ENCODE measurements at places on chromosomes 1 and 21.

GRCh38 chr1:205636732-205637131 lies 4.9 kb upstream of the ELK4 start:
- no peaks in the 10 kb centered on the region for H3K36me3 ChIP-seq
- H3K27ac ChIP-seq = no peak overlapping the region
- no peak overlapping the region for H3K4me3 ChIP-seq
- H3K4me1 ChIP-seq = peaks cover 8% of the 10 kb centered on the region

DNA sequence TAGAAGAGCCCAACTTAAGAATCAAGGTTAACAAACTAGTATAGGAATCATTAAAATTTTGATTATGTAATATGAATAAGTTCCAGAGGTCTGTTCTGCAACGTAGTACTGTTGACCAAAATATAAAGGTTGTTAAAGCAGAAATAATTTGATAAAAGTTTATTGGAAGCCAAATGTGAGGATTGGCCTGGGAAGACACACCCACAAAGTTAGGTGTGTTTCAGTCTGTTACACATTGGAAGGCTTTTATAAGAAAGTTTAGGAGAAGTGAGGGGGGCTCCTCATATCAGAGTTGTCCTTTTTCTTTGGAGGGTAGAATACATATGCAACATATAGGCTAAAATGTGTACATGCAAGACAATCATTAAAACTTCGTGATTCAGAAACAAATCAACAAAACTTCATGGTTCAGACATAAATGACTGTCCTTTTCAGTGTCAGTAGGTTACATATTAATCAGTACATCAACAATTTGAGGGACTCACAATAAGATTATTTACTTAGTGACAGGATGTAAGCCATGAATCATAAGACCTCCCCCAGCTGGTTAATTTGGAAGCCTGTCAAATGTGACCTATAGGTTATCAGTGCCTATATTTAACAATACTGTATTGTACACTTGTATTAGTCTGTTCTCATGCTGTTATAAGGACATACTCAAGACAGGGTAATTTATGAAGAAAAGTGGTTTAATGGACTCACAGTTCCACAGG lies 245.0 kb upstream of the B3GALT2 start:
- no peaks in the 10 kb centered on the region for H3K27me3 ChIP-seq
- H3K36me3 ChIP-seq = no peaks in the 10 kb centered on the region
- DNase-seq = no peak

DNA sequence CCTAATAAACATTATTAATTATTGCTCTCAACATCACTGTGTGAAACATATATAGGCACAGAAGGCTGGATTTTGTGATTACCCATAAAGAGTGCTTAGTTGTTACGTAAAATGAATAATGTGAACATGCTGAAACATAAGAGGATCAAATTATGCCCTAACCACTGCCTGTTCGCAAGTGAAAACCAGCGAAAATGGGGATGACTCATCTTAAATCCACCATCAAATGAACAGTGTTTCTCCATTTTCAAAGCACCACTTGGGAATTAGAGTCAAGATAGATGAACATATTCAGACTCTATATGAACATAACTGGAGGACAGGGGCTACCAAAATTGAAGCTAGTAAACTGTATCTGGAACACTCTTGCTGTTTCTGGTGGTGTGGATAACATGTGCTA lies 386.2 kb downstream of the HHIPL2 start:
- H3K27me3 ChIP-seq = no peaks in the 10 kb centered on the region
- no peaks in the 10 kb centered on the region for H3K36me3 ChIP-seq
- no peak for DNase-seq
- no peaks in the 10 kb centered on the region for H3K4me1 ChIP-seq
- H3K4me3 ChIP-seq = no peak overlapping the region
- H3K27ac ChIP-seq = no peak overlapping the region

DNA sequence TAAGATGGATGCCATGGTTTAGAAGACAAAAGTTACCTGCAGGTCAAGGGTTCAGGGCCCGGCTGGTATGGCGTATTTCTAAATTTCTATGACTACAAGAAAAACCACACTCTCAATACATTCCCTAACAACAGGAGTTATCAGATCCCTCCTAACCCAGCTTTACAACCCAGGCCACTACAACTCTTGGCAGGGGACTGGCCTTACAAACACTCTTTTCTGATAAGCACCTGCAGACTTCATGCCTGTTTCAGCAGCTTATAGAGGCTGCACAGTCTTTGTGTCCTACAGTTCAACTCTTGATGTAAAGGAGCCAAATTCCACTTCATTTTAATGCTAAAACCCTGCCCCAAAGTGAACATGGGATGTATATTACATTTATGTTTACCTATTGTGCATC lies 461.4 kb downstream of the SIPA1L2 start:
- H3K27me3 ChIP-seq = no peaks in the 10 kb centered on the region
- H3K4me1 ChIP-seq = no peaks in the 10 kb centered on the region
- H3K4me3 ChIP-seq = no peak overlapping the region
- no peaks in the 10 kb centered on the region for H3K36me3 ChIP-seq

DNA sequence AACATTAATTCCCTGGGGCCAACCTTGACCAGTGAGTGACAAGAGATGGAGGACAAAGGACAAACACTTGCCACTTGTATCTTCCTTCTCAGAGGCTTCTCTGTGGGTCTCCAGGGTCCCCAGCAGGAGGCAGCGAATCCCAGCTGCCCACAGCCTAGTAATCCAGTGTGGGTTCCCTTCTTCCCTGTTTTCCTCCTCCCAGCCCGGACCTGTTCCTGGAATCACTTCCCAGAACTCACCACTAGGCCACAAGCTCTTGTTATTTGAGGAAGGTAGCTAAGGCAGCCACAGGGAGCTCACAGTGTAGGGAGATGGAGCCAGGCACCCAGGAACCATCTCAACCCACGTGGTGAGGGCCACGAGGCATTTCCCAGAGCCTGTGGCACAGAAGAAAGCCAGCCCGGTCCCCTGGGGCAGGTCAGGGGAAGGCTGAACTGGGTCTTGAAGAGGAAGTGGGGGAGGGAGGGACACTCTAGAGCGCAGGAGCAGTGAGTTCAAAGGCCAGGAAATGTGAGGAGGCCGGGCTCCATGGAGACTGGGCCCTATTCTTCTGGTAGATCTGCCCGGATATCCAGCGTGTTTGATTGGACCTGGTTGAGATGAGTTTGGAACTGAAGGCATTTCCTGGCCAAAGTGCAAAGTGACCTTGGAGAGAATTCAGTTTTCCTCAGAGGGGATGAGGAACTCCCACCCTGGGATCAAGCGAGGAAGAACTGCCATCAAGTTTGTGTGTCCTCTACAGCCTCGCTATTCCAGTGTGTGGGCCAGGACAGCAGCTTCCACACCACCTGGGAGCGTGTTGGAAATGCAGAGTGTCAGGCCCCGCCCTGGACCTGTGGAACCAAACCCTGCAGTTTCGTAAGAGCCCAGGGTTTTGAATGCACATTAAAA lies 20.3 kb upstream of the C2CD2 start:
- no peak for DNase-seq
- H3K4me1 ChIP-seq = no peaks in the 10 kb centered on the region
- no peaks in the 10 kb centered on the region for H3K36me3 ChIP-seq
- no peak overlapping the region for H3K4me3 ChIP-seq

DNA sequence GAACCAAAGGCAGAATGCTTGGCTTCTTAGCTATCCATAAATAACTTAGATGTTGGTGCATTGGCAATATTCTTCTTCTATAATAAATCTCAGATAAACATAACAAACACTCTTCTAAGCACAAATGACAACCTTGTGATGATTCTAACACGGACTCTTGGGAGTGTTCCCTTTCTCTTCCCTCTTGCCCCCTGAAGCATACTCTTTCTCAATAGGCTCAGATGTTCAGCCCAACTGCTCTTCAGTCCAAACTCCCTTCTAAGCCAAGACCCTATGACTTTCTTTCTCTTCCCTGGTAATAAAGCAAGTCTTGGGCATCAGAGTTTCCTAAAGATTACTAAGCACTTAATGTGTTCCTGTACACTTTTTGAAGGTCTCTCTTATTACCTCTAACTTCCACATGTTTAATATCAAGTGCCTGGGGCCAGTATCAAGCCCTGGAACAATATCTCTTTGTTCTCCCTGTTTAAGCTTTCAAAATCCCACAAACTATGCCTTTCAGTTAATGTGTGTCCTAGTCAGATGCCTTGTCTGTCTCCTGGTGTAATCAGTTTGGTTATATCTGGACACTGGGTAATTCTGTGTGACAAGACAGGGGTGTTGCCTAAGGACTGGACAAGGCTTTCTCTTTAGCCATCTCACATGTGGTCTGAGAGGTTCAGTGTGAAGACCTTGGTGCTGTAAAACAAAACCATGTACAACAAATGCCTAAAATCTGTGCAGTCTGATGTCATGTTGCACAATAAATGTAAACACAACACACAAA lies 92.9 kb upstream of the IVNS1ABP start:
- no peak overlapping the region for H3K4me3 ChIP-seq
- no peaks in the 10 kb centered on the region for H3K27me3 ChIP-seq
- H3K36me3 ChIP-seq = no peaks in the 10 kb centered on the region
- H3K27ac ChIP-seq = no peak overlapping the region

GRCh38 chr1:32983020-32983419 lies 18.4 kb upstream of the RNF19B start:
- H3K4me1 ChIP-seq = peaks cover 4% of the 10 kb centered on the region
- no peak overlapping the region for H3K27ac ChIP-seq
- no peak overlapping the region for H3K4me3 ChIP-seq
- no peaks in the 10 kb centered on the region for H3K36me3 ChIP-seq
- DNase-seq = no peak
- no peaks in the 10 kb centered on the region for H3K27me3 ChIP-seq

Measured in kidney (tissue), 22 donors.